Pons (tissue), 1 donor: ENCODE measurements at places on chromosomes 4 and X.

GRCh38 chr4:54238389-54238788 lies 9.3 kb downstream of the PDGFRA start:
- no peak for DNase-seq

GRCh38 chr4:7063362-7063761 lies 4.5 kb downstream of the GRPEL1 start:
- DNase-seq, result no peak

DNA sequence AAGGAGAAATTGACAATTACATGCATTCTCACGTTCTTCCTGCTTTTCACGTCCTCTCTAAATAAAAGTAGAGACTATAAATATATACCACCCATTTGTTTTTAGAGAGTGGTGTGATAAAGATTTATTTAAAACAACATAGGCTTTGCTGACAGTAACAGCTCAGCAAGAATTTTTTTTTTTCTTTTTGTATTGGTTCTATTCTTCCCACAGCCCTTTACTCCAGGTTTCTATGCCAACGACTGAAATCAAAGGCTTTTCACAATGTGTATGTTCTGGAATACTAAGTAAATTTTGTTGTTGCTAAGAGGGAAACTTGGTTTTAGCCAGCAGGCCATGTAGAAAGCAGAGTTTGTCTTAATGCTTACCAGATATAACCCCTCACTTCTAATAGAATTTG lies 43.4 kb downstream of the MAOA start:
- DNase-seq, result no peak

DNA sequence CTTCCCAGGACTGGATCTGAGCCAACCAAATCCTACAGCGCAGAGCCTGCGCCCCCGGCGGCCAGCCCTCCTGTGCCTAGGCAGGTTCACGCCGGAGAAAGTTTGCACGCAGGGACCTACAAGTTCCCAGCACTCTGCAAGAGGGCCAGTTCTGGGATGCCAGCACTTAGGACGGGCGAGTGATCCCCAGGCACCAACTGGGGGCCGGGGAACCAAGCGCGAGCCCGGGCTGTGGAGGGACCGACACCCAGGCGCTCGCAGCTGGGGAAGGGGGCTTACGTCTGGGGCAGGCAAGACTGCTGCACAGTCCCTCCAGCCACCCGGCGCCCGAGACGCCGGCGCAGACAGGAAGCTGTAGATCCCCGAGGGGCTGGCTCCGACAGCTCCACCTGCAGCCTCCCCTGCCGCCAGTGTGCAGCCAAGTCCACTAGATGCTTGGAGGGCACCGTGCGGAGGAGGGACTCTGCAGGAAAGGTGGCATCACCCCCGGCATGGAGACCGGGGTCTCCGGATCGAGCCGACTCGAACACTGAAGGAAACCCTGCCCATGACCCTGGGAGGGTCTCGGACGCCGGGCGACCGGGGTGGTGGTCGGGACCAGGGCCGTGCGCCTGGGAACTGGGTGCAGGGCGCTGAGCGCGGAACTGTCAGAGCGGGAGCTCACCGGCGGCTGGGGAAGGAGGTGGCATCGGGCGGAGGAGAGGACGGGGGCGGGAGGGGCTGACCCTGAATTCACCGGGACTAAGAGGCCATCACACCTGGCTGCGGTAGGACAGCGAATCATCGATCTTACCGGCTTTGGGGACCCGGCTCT lies 566 bp downstream of the CORIN start:
- DNase-seq, result no peak

DNA sequence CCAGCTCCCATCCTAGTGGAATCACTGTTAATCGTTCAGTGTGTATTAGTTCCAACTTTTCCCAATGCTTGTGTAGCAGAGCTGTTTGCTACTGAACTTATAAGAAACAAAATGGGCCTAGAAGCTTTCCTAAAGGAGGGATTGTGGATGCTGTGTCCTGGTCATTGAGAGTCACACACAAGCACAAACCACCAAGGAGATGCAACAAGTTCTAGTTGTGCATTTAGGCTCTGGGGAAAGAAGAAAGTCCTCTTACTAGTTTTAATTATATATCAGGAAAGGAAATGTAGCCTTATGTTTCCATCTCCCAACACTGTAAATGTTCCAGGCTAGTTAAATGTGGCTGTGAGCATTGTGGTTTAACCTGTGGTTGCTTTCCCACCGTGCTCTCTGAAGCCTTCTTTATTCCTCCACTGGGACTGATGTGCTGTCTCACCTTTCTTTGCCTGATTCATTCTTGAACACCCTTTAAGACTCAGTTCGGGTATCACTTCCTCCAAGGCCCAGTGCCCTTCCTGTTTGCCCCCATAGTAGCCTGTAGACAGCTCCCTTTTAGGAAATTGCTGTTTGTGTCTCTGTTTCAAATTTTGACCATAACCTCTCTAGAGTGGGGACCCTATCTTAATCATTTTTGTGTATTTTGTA lies 34.3 kb downstream of the ATP10D start:
- no peak for DNase-seq

DNA sequence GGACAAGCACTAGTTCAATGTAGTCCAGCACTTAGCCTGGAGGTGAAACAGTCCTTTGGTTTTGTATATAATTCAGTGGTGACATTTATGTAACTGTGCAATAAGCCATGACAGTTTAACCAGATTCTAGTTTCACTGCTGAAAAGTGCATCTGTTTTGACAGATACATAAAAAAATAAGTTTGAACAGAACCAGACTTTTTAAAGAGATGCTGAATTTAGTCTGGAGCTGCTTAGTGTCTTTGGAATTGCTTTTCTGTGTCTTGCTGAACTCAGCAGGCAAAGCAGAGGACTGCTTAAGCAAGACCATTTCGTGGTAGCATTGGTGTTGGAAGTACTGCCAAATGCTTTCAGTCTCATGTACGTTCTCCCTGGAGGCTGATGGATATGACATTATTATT lies 393.5 kb downstream of the MAPK10 start:
- no peak for DNase-seq

- DNase-seq, result no peak
Observed at GRCh38 chr4:42150653-42151567, 1.5 kb downstream of the BEND4 start.

DNA sequence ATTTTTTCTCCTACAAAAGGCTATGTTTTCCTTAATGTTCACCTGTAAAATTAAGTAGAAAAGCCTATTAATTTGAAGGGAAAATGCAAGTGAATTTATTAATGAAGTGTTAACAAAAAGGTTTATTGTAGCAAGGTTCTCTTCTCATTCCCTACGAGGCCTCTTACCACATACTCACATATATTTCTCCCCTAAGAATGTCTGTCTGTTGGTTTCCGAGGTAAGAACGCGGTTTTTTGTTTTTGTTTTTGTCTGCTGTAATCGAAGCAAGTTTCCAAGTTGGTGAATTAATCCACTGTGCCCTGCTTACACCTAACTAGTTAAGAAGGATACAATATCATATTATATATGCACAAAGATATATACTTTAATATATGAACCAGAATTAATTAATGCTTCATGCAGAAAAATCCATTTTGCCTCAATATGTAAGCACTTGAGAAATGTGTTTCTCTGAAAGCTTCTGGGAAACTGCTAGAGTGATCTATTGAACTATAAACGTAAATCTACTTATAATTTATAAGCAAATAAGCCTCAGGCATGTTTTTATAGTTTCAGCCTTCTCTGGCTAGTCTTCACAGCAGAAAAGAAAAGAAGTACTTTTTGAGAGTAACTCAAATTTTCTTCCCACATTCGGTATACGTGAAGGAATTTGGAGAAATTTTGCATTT lies 120.8 kb downstream of the EGF start:
- no peak for DNase-seq

GRCh38 chrX:47272013-47272408 lies 39.2 kb downstream of the USP11 start:
- no peak for DNase-seq

GRCh38 chr4:8383451-8384160 lies 56.9 kb downstream of the ACOX3 start:
- no peak for DNase-seq

DNA sequence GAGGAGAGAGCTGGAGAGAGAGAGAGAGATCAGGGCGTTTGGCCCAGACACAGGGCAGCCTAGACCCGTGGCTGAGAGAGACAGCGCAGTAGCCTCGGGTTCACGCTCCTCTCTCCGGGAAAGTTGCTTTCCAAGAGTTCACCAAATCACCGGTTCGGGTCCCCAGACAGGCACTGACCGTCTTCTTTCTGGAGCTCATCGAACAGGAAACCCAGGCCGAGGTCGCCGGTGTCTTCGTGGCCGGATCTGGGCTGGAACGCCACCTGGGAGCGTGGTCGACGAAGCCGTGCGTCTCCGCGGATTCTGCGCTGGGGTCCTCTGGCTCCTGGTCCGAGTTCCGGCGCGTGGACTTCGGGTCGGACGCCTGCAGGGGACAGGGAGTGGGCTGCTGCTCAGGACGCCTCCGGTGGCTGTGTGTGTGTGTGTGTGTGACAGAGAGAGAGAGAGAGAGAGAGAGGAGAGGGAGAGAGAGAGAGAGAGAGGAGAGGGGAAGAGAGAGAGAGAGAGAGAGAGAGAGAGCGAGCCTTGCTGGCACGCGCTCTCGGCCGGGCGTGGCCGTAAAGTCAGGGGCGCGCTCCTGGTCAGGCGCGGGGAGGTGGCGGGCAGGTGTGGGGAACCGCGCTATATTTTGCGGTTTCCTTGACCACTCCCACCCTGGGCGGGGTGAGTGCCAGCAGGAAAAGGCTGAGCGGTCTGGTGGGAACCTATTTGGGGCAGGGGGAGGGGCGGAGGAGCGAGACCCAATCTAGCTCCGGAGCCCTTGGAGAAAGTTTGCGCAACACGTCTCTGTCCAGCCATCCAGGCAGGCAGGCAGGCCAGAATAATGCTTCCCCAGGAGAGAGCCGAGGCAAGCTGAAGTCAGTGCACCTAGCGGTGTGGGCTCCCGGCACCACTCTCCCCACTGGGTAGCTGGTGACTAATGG lies 62.1 kb downstream of the RHOXF2B start:
- DNase-seq, result no peak

DNA sequence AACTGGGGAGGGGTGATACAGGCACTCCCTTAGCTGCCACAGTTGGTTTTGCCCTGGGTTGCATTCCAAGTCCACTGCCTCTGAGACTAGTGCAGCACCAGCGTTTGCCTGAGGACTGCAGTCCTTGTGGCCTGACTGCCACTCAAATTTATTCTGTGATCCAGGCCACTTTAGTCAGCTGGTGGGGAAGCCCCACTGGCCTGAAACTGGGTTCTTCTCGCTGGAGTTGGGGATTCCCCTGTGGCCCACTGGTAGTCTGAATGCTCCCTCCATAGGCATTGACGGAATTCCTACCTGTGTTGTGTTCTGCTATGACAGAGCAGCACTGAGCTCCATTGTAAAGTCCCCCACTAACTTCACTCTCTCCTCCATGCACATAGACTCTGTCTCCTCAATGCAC lies 63.8 kb downstream of the PTPN13 start:
- no peak for DNase-seq

DNA sequence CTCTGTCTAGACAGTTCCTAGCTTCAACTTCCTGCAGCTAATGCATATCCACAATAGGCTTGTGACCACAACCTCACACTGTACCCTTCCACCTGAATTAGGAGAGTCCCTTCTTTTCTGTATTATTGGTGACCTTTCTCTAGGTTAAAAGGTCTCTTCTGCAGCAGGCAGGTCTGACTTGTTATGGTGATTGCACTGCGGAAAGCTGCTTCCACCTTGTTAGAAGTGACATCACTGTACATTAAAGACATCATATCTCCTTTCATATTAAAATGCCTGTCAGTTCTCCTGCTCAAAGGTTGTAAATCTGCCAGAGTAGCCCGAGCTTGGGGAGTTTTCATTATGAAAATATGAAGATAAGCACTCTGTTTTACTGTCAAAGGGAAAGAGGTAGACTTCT lies 21.5 kb upstream of the LSM6 start:
- DNase-seq, result no peak

- DNase-seq, result no peak
Observed at GRCh38 chrX:6184900-6185515, 43.7 kb downstream of the NLGN4X start.

DNA sequence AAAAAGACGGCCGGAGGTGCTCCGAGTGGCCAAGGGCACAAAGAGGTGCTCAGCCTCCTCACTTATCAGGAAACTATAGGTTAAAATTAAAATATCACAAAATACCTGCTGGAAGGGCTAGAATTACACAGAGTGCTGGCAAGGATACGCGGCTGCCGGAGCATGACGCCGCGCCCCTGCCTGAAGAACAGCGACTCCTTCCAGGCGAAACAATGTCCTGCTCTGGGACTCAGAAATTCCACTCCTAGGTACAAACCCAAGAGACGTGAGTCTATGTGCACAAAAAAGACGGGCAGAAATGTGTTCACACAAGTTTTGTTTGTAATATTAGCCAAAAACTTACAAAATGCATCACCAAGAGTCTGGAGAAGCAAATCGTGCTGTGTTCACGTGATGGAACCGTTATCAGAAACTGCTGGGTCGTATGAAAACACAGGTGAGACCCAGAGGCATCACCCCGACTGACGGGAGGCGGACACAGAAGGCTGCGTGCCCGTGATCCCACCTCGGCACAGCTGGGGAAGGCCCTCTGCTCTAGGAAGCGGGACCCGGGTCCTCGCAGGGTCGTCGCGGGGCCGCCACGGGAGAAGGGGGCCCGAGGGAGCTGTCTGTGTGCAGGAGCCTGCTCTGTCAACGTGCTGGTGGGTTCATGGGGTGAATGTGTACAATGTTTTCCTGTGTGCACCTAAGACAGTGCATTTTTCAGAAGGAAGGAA lies 27.6 kb downstream of the CTBP1 start:
- no peak for DNase-seq

DNA sequence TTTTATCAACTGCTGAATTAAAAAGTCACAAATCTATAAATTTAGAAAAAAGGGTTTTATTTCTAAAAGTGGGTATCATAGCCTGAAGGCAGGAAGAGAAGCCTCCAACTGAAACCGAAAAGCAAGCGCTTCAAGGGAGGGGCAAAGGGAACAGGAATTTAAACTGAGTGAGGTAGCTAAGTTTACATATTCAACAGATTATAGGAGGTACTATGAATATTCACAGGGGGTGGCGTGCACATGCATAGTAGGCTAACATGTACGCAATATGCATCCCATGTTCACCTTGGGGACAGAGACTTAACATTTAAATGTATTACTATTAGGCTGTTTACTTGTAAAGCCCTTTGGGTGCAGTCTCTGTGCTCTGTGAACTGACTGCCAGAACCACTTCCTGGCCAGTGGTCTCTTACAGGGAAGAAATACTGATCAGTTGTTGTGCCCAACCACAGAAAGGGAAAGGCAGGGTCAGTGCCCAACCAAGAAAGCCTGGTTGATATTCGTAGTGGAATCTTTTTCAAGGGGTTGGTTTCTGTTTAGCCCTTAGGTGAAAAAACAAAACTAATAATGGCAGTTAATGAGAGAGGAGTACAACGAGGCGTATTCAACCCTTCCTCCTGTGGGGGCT lies 168.7 kb upstream of the GALNTL6 start:
- DNase-seq, result peak; percentile 14

DNA sequence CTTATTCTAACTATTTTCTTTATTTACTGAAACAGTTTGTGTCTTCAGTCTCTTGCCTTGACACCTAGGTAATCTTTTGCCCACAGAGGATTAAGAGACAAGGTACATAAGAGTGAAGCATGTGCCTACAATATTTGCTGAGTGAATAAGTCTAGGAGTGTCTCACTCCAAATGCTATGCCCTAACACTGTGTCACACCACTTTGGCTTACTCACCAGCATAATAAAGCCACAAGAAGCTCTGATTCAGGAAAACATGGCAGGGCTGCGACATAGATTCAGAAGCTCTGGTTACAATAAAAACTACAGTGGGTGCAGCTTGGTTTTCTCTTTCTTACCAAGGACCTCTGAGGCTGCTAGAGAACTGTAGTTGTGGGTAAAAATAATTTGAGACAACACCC lies 127.1 kb downstream of the RBM46 start:
- no peak for DNase-seq
